ENCODE measurements at places on chromosomes 2 and 18.

DNA sequence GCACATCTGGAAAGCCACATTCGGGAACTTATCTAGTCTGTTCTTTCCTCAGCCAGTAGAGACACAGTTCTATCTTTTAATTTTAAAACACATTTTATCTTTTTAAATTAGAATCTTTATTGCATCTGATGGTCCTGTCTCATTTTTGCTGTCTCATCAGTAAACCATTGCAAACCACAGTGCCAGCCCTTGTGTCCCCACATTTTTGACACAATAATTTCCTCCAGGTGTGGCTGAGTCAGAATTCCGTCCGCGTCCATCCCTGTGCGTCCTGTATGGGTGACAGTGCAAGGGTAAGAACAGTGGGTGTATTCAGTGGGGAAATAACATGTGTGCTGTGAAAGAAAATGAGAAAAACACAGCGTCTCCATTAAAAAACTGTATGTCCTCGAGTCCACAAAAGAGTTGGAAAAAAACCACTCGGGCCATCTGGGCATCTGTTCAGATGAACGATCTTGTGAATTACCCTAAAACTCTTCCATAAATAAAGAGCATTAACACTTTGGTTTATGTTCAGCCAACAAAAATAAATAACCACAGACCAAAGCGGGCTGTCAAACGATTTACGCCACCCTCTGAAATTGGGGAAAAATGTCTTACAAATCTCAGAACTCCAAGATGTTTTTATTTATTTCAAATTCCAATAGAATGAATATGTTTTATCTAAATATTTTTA lies 137.3 kb downstream of the ZNF516 start:
- no peak for DNase-seq

GRCh38 chr2:151239624-151240023 lies 22.0 kb downstream of the RBM43 start:
- DNase-seq: no peak

GRCh38 chr18:61855449-61856378 lies 37.1 kb downstream of the RNF152 start:
- no peak for DNase-seq

DNA sequence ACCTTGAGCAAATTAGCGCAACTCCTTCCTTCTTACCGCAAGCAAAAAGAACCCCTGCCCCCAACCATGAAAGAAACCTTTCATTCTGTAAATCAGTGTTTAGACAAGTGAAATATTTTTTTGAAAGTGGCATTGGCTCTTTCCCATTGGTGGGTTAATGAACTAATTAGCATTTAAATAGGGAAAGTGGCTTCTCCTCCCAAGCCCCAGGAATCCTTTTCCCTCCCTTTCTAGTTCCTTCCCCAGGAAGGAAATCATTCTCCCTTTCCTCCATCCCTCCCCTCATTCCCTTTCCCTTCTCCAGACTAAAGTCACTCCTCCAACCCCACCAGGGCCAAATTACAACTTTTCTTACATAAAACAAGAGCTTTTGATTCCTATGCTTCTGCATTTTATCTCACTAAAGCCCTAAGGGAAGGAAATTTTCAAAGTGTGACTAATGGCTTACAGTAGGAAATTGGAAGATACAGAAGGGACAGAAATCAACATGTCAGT lies 22.9 kb upstream of the TYMS start:
- DNase-seq: no peak

DNA sequence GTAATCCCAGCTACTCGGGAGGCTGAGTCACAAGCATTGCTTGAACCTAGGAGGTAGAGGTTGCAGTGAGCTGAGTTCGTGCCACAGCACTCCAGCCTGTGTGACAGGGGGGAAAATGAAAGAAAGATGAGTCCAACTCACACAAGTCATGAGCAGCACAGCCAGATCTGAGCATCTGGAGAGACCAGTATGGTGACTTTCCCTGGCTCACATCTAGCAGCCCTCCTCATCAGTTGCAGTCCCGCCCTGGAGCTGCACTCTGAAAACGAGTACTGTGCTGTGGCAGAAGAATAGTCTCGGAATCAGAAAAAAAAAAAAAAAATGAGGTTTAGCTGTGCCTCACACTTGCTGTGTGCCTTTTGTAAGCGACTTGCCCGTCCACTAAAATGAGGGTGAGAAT lies 74.4 kb upstream of the TRIB2 start:
- DNase-seq: no peak

DNA sequence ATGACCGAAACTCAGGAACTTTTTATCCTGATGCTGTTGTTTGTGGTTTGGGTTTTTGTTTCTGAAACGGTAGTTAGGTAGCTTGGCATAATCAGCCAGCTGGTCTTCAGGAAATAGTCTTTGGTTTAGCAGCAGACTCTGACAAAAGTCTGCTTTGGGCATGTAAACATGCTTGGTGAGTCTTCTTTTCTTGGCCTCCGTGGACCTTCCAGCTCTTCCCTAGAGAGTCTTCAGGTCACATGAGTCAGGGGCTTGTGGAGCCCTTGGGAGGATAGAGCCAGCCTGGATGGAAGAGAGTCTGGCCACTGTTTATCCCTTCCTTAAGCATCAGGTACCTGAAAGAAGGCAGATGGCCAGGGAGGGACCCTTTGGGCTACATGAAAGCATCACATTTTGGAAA lies 154.5 kb downstream of the MGAT5 start:
- no peak for DNase-seq

GRCh38 chr2:115584507-115584906 lies 1142.1 kb downstream of the DPP10 start:
- no peak for DNase-seq

GRCh38 chr2:238159071-238159539 lies 335 bp downstream of the ERFE start:
- DNase-seq: peak; percentile 24

GRCh38 chr2:54605836-54606235 lies 117.6 kb upstream of the EML6 start:
- DNase-seq: no peak

- DNase-seq: no peak
These were observed 9.7 kb downstream of the MTX2 start for GRCh38 chr2:176278927-176279326.

- DNase-seq: no peak
These were observed 266.0 kb downstream of the MYCN start for GRCh38 chr2:16206191-16206944.

GRCh38 chr18:36420826-36421225 lies 123.3 kb downstream of the FHOD3 start:
- no peak for DNase-seq

DNA sequence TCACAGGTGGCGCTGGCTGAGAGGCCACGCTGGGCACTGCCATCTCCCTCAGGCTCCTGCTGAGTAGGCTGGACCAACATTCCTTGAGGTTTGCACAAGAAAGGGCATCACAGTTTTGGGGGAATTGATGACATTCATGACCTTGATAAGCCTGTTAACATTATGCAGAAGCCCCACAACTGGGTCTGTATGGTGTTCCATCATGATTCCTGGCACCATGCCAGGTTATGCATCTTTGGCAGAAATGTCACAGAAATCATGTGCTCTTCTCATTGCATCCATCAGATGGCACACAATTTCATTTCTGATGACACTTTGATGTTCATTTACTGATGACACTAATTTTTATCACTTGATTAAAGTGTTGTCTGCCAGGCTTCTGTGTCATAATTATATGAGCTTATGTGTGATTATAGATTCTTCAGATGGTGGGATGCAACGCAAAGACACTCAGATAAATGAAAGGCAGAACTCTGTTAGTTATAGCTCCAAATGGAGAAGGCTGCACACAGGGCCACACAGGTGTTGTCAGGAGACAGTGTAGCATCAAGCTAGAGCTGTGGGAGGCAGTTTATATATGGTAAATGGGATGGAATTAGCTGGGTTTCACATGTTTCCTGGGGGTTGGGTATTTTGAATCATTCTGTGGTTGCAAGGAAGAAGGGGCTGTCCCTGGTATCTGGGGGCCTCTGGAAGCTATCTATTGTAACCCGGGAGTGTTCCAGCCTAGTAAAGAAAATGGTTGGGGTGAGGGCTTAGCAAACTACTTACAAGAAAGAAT lies 191.3 kb downstream of the SLC39A10 start:
- DNase-seq: no peak

DNA sequence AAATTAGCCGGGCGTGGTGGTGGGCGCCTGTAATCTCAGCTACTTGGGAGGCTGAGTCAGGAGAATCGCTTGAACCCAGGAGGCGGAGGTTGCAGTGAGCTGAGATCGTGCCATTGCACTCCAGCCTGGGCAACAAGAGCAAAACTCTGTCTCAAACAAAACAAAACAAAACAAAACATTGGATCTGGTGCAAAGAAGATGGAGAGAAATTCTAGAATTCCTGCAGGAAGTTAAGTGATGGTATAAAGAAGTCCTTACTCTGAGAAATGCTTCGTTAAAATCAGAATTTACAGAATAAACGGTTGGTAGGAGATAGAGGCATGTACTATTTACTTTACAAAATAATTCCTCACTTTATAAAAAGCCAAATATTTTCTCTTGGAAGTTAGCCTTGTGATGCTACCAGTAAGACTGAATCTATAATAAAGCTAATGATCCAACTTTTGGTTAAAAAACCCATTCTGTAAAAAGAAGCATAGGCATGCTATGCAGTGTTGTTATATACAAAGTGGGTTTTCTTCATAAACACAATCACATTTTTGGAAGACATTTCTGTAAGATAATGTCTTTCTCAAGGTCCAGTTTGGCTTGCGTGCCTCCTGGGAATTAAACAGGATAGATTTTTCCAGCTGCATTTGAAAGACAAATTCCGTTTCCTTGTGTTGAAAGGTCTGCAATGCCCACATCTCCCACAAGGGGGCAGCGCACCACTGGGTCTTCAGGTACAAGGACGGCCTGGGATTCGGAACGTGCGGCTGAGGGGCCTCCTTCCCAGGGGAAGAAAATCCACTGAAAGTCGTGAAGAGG lies 35.6 kb upstream of the PNO1 start:
- peak; percentile 60 for DNase-seq

DNA sequence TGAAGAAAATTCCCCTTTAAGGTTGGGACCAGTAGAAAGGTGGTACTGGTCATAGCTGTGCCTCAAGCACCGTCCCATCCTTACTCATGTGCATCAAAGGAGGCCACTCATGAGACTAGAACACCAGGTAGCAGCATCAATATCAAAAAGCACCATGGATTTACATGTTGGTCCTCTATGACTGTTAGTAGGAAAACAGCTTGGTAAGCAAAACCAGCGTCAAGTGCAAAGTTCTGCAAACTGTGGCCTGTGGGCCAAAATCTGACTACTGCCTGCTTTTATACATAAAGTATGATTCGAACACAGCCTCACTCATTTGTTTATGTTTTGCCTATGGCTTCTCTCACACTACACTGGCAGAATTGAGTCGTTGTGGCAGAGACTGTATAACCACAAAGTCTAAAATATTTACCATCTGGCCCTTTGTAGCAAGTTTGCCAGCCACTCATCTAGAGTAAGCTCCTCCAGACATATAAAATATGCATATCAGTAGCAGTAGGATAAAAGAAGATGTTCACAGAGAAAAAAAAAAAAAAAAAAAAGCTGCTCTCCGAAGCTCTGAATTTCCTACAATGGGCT lies 119.7 kb upstream of the CTNNA2 start:
- no peak for DNase-seq

DNA sequence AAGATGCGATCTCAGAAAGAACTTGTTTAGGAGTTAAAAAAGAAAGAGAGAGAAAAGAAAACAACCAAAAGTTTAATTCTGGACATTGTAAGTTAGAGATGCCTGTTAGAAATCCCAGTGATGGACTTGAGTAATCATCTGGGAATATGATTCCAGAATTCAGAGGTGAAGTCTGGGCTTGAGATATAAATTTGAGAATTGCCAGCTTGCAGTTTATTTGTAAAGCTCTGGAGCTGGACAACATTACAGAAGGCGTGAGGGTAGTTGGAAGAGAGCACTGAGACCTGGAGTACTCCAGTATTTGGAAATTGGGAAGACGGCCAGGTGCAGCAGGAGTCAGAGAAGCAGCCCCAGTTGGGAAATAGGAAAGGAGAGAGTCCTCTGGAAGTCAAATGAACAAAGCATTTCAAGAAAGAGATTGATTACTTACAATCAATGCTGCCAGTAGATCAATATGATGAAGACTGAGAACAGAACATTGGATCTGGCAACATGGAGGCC lies 128.8 kb upstream of the ARHGAP28 start:
- DNase-seq: no peak

Data from naive B cell (primary cell).